ENCODE measurements at places on chromosomes 5 and 9. TPM values are rescaled to one million over a fixed set of nuclear protein-coding genes. Genes with fewer than 3 reads are reported as not detected.

DNA sequence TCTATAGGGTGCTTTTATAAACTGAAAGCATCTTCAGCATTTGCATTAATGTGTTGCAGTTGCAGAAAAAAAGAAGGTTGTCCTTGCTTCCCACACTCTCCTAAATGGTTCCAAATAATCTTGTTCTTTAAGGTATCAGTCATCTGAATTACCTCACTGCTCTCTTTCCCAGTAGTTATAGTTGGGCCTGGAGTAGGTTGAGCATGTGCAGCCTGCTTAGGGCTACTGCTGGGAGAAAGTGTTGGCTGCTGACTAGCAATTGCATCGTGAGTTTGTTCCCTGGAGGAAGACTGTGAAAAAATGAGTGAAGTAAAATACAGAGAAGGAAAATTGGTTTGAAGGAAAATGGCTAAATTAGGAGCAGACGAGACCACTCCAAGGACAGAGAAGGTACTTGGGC, 74.5 kb downstream of the PRR16 start:
- DNase-seq = no peak

GRCh38 chr9:93861736-93862358, 93.3 kb downstream of the BARX1 start:
- no peak for DNase-seq

The CD74 gene
- 31.2 TPM for total RNA-seq

The NRARP gene
- 2.2 TPM for total RNA-seq

The FOXD4L6 gene
- not detected for total RNA-seq
